ENCODE measurements at places on chromosomes 11 and 22.

GRCh38 chr11:62124186-62125113, 639 bp downstream of the INCENP start:
- DNase-seq: no peak

DNA sequence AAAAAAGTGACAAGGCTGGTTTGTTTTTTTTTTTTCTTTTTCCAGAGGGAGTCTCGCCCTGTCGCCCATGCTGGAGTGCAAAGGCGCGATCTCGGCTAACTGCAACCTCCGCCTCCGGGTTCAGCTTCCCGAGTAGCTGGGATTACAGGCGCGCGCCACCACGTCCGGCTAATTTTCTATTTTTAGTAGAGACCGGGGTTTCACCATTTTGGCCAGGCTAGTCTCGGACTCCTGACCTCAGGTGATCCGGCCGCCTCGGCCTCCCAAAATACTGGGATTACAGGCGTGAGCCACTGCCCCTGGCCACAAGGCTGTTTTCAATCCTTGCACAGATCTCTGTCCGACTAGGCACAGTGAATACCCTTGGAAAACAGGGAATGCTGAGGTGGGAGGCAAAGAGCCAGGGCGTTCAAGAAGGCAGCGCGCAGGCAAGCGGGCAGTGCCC, 566 bp downstream of the ATP6V1E1 start:
- DNase-seq: peak; percentile 48

GRCh38 chr11:88454881-88455280, 117.3 kb upstream of the CTSC start:
- DNase-seq: no peak

GRCh38 chr11:23288003-23288783, 427.9 kb upstream of the CCDC179 start:
- DNase-seq: no peak

- DNase-seq: no peak
These were observed 8.5 kb upstream of the FXYD6 start for GRCh38 chr11:117884994-117885393.

GRCh38 chr22:36252754-36253522, at the start of gene APOL1:
Gene APOL1 (plus strand): TSS chr22:36253133. CDS start chr22:36254956, 1,823 bp downstream.
- DNase-seq: no peak

DNA sequence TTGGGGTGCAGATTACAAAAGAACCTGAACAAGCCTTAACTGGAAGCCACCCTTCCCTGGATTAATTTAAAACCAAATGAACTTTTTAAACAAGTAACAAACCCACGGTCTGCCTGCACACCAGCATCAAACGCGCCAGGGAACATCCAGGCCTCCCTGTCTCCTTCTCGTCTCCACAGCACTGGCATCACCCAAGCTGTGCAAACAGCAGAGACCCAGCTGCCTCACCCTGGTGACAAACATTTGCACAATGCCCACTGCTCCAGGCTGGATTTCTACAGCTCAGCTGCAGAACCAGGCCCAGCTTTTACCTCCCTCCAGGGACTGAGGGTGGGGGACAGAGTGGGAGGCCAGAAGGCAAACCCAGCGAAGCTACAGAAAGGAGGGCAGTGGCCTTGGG, 7.0 kb downstream of the RPL3 start:
- no peak for DNase-seq

- no peak for DNase-seq
These were observed 1.4 kb upstream of the MAPK11 start for GRCh38 chr22:50271519-50271970.

Measured in lower lobe of right lung (tissue), 2 donors.